ENCODE measurements at places on chromosomes 7 and 10.

- no peaks in the 10 kb centered on the region for H3K36me3 ChIP-seq
- no peak for DNase-seq
- no peak overlapping the region for H3K4me3 ChIP-seq
- peaks cover 8% of the 10 kb centered on the region for H3K27me3 ChIP-seq
- H3K27ac ChIP-seq = no peak overlapping the region
- H3K4me1 ChIP-seq = peaks cover 6% of the 10 kb centered on the region
Observed at GRCh38 chr10:94105226-94105625, 111.5 kb downstream of the PLCE1 start.

- H3K4me1 ChIP-seq = no peaks in the 10 kb centered on the region
- DNase-seq = no peak
- no peaks in the 10 kb centered on the region for H3K27me3 ChIP-seq
- no peak overlapping the region for H3K27ac ChIP-seq
- no peak overlapping the region for H3K4me3 ChIP-seq
Observed at GRCh38 chr7:136585954-136586670, 282.3 kb upstream of the CHRM2 start.

DNA sequence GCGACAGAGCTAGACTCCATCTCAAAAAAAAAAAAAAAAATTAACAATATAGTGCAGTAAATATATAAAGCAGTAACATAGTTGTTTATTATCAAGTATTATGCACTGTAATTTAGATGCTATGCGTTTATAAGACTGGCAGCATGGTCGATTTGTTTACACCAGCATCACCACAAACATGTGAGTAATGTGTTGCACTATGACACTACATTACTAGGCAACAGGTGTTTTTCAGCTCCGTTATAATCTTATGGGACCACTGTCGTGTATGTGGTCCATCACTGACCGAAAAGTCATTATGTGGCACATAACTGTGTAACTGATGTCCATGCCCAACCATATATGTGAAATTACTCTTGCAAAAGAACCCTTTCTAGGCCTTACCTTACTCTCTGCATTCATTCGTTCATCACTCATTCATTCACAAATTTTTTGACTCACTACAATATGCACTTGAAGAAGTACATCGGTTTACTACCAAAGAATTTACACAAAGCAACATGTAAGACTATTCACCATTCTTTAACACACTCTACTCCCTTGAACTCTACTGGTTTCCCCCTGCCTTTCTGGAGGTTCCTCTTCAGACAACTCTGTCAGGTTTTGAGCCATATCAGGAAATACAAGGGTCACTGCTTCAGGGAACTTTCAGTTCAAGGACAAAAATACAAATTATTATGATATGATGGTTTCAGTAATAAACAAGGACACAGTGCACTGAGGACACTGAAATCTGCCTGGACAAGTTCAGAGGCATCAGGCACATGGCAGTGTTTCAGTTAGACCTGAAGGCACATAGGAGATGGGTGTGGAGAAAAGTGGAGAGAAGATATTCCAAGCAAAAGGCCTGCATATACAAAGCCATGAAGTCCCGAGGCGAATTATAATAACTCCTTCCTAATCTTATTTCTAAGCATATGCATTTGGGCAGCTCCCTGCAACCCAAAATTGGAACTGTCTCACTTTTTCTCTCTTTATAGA is 17.4 kb downstream of the ITGB1 start:
- peaks cover 40% of the 10 kb centered on the region for H3K36me3 ChIP-seq
- H3K27me3 ChIP-seq = no peaks in the 10 kb centered on the region
- DNase-seq = no peak

GRCh38 chr10:118116715-118117449 is 70.1 kb upstream of the RAB11FIP2 start:
- DNase-seq = no peak
- H3K4me3 ChIP-seq = no peak overlapping the region

All from activated CD4-positive, alpha-beta memory T cell treated with anti-CD3 and anti-CD28 coated beads, Interleukin-2, amount 10 ng/mL, durations not matched to agents 7 days and 5 days (primary cell).